CD4-positive, alpha-beta T cell treated with Interleukin-15 for 4 hours (primary cell): ENCODE measurements at places on chromosomes 5 and 9.

DNA sequence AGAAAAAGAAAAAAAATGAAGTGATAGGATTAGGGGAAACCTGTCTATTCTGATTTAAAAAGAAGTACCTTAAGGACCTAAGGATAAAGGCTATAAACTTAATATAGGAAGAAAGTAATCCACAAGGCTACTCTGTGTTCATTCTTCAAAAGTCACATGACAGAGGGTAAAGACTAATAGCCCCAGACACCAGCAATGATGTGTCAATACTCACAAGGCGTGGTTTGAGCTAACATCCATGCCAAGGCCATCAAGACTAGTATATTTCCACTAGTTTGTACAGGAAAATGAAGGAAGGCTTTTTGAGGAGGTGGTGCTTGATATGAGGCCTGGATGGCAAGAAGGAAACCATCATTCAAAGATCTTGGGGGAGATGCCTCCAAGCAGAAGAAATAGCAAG, 49.7 kb upstream of the TEX48 start:
- DNase-seq: no peak

DNA sequence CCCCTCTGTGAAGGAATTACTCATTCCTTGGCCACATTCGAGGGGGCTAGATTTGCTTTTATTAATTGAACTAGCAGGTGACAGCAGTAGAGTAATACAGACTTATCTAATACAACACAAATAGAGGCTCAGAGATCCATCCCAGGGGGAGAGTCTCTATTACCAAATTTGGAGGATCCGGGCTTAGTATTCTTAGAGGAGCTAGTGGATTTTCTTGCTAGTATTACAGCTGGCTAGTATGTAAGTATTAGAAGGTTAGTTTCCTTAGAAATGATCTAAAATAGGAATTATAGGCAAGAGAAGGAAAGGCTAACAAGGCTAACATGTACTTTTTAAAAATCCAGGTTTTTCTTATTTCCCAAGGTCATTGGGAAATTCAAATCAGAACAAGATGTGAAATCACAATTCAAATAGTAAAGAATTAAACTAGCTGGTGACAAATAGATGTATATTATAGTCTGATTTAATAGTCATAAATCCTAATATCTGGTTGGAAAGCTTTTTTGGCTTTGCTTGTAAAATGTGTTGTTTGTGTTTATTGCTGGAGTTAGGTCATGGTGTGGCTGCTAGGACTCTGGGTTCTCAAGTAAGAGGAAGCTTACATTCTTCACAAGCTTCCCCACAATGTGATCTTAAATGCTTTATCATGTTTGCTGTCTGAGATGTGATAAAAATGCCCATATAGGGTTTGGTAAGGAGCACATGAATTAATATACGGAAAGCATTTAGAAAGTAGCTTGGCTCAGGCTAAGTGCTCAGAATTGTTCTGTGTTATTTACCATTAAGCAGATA, 160.4 kb upstream of the MPDZ start:
- no peak for DNase-seq

GRCh38 chr5:1293416-1294205, 1.3 kb downstream of the TERT start:
- DNase-seq: no peak

- no peak for DNase-seq
Measured at GRCh38 chr5:172458976-172459782, 4.9 kb upstream of the SH3PXD2B start.
